SIG-M5 (cell line): ENCODE measurements at places on chromosomes 1 and 21.

DNA sequence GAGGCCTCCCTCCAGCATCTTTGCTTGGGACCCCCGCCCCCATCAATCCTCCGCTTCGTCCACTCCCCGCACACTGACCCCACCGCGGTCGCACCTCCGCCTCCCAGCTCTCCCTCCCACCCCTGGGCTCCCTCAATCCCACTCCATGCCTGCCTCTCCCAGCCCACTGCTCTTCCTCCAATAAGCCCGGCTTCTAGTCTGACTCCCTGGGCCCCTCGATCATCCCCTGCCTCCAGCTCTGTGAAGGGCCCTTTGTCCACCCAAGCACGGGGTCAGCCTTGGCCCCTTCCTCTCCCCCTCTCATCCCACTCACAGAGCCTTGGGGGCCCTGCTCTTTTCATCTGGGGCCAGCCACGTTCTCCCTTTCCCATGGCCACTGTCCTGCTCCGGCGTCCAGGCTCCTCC lies 1.5 kb upstream of the TMEM200B start:
- no peak for DNase-seq

DNA sequence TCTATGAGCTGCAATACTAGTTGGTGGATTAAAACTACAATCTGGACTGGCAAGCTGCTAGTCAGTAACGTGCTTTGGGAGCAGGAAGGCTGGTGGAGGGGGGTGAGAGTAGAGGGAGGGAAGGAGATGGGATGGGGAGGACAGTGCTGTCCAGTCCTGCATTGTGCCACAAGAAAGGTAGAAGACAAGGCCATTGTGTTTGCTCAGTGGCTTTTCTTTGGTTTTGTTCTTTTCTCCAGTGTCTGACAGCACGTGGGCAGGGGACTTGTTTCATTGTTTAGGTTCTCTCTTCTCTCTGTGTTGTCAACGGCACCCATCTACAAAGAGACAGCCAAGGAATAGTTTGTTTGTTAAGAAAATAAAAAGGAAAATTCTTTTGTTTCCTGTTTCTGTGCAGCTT lies 362.8 kb upstream of the PLXNA2 start:
- DNase-seq = no peak

DNA sequence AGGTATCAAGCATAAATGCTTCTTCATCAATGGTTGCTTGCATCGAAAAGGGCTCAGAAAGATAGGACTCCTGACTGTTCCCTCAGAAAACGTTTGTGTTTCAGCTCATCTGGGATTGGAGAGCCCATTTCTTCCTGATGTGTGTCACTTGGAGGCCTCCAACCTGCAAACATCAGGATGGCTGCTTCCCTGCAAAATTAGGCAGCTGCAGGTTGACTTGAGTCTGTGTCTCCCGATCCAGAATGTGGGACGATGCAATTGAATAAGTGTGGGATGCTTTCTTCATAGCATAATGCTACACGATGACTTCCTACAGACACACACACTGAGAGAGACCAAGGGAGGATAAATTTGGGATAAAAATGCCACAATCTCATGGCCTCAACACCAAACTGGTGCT lies 42.2 kb downstream of the OLIG1 start:
- DNase-seq = no peak

- DNase-seq = no peak
Observed at GRCh38 chr1:67439277-67440029, 9.3 kb upstream of the SERBP1 start.

DNA sequence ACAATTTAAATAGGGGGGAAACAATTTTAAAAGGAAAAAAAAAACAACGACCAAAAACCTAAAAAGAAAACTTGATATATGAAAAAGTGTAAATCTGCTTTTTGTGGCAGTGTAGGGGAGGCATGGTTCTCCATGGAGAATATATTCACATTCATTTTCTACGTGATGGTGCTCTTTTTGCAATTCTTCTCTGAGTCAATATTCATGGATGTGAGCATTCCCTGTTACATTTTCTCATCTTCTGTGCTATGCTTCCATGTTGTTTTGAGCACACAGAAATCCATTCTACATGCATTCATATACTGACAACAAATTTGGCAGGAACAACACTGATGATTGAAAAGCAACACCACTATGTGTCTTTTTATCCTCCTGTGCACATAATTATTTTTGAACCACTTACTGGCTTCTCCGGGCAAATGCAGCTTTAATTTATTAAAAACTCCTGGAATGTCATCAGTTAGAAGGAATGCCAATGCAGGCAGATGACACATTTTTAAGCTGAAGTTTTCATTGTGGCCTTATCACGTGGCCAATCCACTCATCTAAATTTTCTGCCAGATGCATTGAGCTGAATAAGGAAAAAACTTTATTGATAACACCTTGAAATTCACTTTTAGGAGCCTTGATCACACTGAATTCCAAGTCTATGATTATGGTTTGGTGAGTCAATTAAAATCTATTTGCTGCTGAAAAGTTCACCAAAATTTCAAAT lies 590.6 kb downstream of the NUF2 start:
- DNase-seq = no peak

DNA sequence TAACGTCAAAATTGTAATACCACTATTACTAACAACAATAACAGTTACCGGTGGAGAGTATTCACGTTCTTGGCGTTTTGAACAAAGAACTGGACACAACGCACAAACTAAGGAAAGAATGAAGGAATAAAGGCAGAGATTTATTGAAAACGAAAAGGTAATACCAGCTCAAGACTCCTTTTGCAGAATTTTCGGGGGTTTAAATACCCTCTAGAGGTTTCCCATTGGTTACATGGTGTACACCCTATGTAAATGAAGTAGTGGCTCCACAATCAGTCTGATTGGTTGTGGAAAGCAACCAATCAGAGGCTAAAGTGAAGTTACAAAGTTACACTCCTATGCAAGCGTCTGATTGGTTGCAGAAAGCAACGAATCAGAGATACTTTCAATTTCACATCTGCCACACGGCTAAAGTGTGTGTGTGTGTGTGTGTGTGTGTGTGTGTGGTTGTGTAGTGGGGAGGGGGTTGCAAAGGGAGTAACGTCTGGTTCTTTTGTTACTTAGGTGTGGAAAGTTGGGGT lies 1.1 kb upstream of the GTF2B start:
- no peak for DNase-seq
